ENCODE measurements at places on chromosomes 16 and 17.

GRCh38 chr17:19418251-19418992 lies 7.4 kb downstream of the RNF112 start:
- no peak for DNase-seq

DNA sequence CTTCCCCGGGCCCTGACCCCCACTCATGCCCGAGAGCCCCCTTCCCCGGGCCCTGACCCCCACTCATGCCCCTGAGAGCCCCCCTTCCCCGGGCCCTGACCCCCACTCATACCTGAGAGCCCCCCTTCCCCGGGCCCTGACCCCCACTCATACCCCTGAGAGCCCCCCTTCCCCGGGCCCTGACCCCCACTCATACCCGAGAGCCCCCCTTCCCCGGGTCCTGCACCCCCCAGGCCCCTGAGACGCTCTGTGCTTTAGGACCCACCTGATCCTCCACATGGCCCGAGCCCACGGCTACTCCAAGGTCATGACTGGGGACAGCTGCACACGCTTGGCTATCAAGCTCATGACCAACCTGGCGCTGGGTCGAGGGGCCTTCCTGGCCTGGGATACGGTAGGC lies 6.8 kb downstream of the CTU2 start:
- DNase-seq = no peak

DNA sequence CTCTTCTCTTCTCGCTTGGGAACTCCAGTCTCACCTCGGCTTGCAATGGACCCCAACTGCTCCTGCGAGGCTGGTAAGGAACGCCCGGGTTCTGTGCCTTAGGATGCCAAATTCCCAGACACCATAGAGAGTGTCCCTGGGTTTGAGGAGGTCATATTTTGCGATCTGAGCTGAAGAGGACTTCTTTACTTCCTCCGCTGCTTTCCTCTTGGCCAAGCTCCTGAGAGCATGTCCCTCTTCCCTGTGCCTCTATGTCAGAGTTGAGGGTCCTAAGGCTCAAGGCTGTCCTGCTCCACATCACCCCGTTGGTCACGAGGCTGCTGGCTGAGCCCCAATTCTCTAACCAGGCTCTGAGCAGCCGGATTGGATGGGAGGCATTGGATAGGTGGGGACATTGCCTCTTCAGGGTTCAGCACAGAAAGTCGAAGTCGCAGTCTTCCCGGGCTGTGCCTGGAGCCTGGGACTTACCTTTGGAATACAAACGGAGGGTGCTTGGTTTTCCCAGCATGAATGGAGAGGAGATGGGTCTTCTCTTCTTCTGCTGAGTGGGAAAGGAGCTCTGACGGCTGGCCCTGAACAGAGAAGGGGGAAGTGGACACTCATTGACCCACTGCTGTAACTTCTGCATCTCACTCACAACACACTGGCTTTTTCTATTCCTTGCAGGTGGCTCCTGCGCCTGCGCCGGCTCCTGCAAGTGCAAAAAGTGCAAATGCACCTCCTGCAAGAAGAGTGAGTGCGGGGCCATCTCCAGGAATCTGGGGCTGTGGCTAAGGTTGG lies 416 bp downstream of the MT1H start:
- DNase-seq = no peak

DNA sequence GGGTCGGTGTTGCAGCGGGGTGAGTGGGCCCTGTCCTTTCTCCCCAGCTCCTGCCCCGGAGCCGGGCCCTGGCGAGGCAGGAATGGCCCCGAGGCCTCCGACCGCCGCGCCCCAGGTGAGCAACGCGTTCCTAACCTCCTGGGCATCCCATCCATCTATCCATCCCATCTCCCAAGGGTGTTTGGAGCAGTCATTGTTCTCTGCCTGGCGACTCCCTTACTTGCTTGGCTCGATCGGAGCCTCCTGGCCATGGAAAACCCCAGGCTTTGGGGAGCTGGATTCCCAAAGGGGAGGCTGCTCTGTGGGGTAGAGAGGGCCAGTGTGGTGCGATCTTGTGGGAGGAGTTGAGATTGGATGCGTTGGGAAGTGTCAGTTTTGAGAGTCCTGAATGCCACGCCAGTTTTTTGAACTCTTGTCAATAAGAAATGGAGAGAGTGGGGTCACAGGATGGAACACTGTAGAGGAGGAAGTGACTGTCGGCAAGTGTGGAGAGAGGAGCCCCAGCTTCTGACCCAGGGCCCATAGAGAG lies 684 bp downstream of the ZFP90 start:
- no peak for DNase-seq

DNA sequence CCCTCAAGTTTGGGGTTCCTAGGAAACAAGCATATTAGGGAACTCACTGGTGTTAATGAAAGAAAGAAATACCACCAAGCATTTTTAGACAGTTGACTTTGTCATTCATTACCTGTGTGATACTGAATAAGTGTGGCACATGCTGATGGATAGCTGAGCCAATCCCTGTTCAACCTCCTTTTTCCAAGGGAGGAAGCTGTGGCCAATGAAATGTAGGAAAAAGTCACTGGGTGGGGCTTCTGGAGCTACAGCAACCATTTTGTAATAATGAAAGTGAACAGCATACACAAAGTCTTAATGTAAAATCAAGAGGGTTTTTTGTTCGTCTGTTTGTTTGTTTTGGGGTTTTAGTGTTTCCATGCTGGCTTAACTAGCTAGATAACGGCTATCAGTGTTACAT lies 254.3 kb upstream of the SALL1 start:
- no peak for DNase-seq

- DNase-seq = no peak
Measured at GRCh38 chr17:79294459-79295071, 219.9 kb downstream of the ENGASE start.
